ENCODE measurements at places on chromosomes 3 and 15.

- no peaks in the 10 kb centered on the region for H3K36me3 ChIP-seq
- no peak overlapping the region for H3K4me3 ChIP-seq
- H3K4me1 ChIP-seq, result peaks cover 10% of the 10 kb centered on the region
- no peaks in the 10 kb centered on the region for H3K27me3 ChIP-seq
- DNase-seq, result no peak
These were observed 46.4 kb upstream of the PRICKLE2 start for GRCh38 chr3:64271631-64272030.

DNA sequence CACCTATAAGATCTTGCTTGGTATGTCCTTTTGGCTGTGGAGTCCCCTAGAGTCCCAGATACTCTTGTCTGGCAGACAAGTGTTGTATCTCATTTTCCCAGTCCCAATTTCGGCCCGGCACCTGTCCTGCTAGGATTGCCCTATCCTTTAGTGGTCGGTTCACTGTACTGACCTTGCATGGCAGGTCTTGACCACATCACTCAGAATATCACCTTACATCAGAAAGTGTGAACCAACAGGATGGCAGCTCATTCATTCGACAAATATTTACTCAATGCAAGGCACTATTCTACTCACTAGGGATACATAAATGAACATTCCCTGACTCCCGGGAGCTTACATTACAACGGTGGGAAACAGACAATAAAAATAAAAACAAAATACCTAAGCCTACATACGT lies 5.7 kb upstream of the CCDC80 start:
- H3K4me3 ChIP-seq, result no peak overlapping the region
- no peaks in the 10 kb centered on the region for H3K36me3 ChIP-seq
- H3K27me3 ChIP-seq, result no peaks in the 10 kb centered on the region
- peaks cover 37% of the 10 kb centered on the region for H3K4me1 ChIP-seq

DNA sequence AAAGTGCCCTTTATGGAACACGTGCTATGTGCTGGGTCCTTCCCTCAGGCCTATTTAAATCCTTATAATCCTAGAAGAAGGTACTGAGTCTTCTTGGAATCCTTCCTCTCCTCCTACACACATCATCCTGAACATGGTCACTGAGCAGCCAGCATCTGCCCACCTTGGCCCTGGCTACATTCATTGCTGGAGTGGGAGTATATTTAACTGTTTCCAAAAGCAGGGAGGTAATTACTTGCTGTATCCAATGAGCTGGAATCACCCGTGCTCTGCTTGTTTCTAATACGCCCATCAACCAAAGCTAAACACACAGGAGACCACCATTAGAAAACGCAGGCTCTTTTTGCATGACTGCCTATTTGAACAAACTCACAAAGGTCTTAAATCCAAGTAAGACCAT lies 122.2 kb downstream of the RORA start:
- no peak overlapping the region for H3K4me3 ChIP-seq
- H3K4me1 ChIP-seq, result no peaks in the 10 kb centered on the region
- H3K27ac ChIP-seq, result no peak overlapping the region
- no peaks in the 10 kb centered on the region for H3K27me3 ChIP-seq
- H3K36me3 ChIP-seq, result no peaks in the 10 kb centered on the region

- H3K36me3 ChIP-seq, result no peaks in the 10 kb centered on the region
- peaks cover 4% of the 10 kb centered on the region for H3K4me1 ChIP-seq
- no peak for DNase-seq
- no peak overlapping the region for H3K4me3 ChIP-seq
- no peaks in the 10 kb centered on the region for H3K27me3 ChIP-seq
These were observed 182.1 kb upstream of the TSC22D2 start for GRCh38 chr3:150225986-150226385.

Data from thyroid gland (tissue), 4 donors.